ENCODE measurements at places on chromosomes 12 and 14.

DNA sequence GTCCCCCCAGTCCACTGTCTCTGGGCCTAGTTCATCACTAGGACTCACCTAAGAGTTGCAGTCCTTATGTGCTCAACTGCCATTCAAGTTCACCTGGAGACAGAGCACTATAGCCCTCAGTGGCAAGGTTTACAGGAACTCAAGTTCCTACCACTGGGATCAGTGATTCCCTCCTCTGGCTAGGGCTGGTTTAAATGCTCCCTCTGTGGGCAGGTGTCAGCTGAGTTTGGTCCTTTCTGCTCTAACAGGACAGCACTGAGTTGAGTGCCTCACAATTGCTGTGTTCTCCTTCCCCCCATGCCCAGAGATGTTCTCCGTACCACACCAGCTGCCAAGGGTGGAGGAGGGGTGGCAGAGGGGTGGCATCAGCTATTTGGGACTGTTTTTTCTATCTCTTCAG lies 20.8 kb upstream of the SAV1 start:
- DNase-seq = no peak

GRCh38 chr12:96215919-96216273 lies 21.7 kb downstream of the ELK3 start:
- DNase-seq = no peak

DNA sequence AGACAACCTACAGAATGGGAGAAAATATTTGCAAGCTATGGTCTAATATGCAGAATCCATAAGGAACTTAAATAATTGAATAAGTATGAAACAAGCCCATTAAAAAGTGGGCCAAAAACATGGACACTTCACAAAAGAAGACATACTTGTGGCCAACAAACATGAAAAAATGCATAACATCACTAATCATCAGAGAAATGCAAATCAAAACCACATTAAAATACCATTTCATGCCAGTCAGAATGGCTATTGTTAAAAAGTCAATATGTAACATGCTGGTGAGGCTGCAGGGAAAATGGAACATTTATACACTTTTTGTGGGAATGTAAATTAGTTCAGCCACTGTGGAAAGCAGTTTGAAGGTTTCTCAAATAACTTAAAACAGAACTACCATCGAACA lies 945.4 kb upstream of the FLRT2 start:
- DNase-seq = no peak

DNA sequence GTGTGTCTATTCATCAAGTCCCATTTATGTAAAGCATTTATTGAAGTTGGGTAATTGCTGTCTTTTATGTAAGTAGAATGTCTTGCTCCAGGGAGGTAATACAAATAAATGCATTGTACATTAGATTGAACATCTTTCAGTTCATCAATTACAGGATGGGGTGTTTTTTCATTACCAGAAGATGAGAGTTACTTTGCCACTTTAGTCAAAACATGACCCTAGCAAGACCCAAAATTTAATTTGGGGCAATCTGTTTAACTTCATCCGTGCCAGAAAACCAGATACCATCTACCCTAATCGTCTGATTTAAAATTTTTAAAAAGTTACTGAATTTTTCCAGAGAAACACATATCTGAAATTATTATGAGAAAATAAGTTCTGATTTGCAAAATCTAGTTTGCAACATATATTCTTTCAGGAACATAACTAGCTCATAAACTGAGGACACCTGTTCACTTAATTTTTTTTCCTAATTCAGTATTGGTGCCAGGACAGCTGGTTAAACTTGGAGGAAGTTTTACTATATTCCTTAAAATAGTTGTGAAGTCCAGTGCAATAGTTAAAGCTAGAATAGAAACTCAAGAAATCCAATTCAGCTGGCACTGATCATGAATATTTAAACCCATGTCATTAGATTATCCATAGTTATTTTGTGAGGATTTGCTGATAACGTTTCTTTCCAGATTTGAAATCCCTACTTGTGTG lies 114.5 kb downstream of the SRGAP1 start:
- no peak for DNase-seq

GRCh38 chr14:38290601-38291188 lies 34.8 kb upstream of the CLEC14A start:
- no peak for DNase-seq

DNA sequence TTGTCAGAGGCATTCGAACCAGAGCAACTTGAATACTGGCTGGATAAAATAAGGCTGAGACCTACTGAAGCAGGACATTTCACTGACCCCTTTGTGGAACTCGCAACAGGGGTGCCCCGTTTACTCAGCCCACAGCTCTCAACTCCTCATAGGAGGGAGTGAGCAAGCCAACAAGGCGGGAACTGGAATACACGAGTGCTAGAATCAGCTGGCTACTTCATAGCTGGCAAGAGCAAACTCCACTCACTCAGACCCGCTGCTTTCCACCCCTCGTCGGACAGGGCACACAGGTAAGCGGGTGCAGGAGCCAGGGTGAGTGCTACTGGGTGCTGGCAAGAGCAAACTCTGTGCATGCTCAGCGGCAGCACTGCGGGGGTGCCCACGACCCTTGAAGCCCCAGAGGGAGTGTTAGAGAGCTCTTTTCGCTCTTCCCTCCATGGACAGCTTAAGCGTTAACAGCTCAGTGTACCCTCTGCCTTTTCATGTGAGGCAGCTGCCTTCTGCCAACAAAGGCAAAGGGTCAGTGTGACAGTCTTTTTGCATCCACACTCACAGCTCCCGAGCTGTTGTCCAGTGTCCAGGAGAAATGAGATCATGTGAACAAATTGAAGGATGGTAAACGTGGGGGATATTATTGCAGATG lies 15.7 kb downstream of the CAPZA3 start:
- DNase-seq = no peak

DNA sequence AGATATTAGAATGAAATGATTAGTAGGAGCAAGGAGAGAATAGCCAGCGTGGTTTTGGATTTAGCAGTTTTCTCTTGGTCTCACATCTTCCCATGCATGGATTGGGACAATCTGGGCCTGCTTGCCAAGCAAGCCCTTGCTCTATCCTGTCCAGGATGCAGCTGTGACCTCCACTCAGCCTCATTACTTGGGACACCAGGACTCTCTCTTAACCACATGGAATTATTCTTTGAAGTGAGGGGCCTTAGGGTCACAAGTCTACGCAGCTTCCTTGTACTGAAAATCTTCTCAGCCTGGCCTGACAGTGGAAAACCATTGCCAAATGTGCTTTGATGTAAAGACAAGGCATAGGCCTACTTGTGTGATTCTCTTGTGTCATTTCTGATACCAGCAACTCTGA lies 28.0 kb upstream of the DCN start:
- DNase-seq = no peak

GRCh38 chr12:121495746-121496145 lies 85.1 kb downstream of the KDM2B start:
- no peak for DNase-seq

- no peak for DNase-seq
Observed at GRCh38 chr14:92651758-92652406, 96.5 kb downstream of the LGMN start.

DNA sequence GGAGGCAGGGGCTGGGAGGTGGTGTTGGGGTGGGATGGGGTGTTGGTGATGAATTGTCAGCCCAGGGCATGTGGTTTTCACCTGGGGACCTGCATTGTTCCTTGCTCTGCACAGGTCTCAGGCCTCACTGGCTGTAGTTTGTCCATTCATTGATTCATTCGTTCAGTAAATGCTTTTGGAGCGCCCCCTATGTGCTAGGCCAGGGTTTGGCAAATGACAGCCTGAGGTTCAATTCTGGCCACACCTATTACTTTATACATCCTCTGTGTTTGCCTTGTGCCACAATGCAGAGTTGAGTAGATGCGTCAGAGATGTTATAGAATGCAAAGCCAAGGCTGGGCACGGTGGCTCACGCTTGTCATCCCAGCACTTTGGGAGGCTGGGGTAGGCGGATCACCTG lies 4.7 kb downstream of the ADCK1 start:
- no peak for DNase-seq

DNA sequence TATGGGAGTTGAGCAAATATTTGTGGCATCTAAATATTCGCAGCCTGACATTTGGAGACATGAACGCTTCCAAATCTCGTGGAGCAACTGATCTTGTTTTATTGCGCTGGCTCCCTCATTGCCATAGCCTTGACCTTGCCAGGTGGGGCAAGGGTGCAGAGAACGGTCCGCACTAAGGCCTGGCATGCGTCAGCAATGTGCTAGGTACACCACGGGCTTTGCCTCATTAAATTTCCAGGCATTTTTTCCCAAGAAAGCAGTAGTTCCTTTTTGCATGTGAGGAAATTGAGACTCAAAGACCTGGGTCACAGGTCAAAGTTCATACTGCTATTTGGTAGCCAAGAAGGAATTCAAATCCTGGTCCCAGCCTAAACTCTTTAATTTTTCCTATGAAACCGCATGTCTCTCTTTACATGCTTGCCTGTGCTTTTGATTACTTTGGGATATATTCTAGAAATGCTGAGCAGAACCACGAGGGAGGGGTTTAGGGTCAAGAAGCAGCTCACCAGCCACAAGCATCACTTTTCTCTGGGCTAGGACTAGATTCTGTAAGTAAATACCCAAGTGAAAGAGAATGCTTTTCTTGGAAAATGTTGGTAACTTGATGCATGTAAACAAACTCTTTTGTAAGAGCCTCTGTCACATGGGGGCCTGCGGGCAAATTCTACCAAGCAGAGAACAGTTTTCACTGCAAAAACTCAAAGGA lies 891.6 kb downstream of the VRK1 start:
- DNase-seq = no peak

DNA sequence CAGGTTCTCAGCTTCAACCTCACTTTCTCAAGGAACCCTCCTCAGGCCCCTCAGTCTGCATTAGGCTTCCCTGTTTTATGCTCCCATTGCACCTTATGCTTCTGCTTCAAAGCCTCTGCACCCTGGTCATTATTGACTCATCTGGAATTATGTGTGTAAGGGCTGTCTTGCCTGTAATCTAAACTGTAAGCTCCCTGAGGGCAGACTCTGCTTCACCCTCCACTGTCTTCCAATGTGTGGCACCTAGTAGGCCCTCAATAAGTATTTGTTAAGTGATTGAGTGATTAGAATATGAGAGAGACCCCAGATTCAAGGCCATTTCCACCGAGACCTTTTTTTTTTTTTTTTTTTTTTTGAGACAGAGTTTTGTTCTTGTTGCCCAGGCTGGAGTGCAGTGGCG lies 79.1 kb downstream of the VCPKMT start:
- no peak for DNase-seq

- no peak for DNase-seq
Observed at GRCh38 chr12:92362785-92363184, 217.1 kb upstream of the BTG1 start.

DNA sequence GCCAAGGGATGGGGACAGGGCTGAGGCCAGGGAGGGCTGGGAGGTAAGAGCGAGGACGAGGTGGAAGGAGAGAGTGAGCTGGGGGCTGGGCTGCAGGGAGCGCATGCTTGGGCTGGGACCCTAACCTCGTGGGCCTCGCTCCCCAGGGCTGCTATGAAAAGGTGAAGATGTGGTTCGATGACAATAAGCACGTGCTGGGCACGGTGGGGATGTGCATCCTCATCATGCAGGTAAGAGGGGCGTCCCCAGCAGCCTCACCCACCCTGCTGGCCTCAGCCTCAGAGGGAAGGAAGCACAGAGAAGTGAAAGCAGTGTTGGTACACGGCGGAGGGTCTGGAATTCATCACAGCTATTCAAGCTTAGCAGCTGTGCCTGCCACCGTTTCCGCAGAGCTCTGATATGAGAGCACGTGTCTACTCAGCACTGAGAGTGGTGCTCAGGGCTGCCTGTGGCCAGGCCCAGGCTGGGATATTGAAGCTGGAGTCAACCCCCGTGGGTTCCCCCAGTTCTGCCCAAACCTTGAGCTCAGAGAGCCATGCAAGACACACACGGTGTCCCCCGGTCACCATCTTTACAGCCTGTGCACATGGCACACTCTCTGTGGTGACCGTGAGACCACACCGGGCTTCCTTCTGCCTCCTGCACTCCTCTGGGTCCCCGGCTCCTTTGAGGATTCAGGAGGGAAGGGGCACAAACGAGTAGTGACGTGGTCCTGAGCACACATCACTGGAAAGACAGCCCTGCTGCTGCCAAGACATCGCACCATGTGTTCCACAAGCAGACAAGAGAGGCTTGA lies 204.6 kb downstream of the TSPAN9 start:
- no peak for DNase-seq

- DNase-seq = no peak
Observed at GRCh38 chr14:73712540-73713180, 1.5 kb downstream of the PNMA1 start.

DNA sequence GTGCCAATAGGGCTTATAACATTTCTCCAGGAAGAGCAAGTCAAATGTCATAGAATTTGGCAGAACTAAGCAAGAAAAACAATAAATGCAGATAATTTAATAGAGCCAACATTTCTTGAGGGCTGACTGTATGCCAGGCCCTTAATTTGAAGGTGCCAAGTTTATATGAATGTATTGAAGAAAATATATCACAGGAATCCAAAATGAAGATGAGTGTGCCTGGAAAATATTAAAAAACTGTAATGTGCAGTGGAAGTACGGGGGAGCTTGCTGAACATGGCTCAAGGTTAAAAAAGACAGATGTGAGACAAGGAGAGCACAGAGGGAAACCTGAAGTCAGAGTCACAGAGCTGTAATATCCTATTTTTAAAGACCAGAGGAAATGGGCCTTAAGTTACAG lies 16.4 kb downstream of the NR1H4 start:
- no peak for DNase-seq

DNA sequence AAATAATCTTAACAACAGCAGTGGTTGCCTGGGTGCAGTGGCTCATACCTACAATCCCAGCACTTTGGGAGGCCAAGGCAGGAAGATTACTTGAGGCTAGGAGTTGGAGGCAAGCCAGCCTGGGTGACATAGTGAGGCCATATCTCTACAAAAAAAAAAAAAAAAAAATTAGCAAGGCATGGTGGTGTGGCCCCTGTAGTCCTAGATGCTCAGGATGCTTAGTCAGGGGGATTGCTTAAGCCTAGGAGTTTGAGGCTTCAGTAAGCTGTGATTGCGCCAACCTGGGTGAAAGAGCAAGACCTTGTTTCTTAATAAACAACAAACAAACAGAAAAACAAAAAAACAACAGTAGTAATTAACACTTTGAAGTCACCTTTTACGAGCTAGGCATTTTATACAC lies 642 bp upstream of the ACSM4 start:
- DNase-seq = no peak

Measured in stimulated activated CD4-positive, alpha-beta T cell treated with anti-CD3 and anti-CD28 coated beads, Interleukin-1b, Interleukin-23, amount 100 ng/mL, for 24 hours (primary cell).